Right atrium auricular region (tissue), 2 donors: ENCODE measurements at places on chromosomes 13 and 19. TPM values are rescaled to one million over a fixed set of nuclear protein-coding genes. Genes with fewer than 3 reads are reported as not detected.

The SLAIN1 gene
- 14.9 TPM for total RNA-seq

The PHF11 gene
- total RNA-seq = 22.3 TPM

GRCh38 chr19:4647676-4648644, 8.6 kb downstream of the TNFAIP8L1 start:
- peaks cover 27% of the 10 kb centered on the region for H3K4me1 ChIP-seq
- DNase-seq = peak; percentile 62
- H3K27me3 ChIP-seq = no peaks in the 10 kb centered on the region
- H3K4me3 ChIP-seq = no peak overlapping the region

DNA sequence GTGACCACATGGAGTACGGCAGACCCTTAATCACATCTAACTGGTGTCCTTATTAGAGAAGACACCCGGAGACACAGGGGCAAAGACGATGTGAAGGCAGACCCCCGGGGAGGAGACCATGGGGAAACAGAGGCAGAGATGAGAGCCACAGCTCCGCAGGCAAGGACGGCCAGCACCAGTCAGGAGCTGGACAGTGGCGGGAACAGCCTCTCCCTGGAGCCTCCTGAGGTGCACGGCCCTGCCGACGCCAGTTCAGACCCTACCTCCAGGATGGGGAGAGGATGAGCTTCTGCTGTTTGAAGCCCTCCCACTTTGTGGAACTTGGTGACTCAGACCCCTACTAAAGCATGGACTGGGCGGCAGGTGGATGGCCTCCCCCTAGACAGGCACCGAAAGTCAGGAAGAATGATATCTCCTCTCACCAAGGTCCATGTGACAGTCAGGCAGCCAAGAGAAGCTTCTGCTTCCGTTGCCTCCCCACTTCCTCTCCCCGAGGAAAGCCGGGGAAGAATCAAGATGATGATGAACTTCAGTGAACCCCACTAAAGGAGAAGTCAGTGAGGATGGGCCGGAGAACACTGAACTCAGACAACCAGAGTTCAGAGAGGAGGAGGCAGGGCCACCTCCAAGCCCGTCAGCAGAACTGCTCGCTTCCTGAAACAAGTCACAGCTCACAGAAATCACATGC, 25.4 kb downstream of the RAB20 start:
- H3K4me1 ChIP-seq = no peaks in the 10 kb centered on the region
- no peak overlapping the region for H3K4me3 ChIP-seq
- peak overlapping the region; percentile 59 for H3K27ac ChIP-seq
- no peak for DNase-seq

DNA sequence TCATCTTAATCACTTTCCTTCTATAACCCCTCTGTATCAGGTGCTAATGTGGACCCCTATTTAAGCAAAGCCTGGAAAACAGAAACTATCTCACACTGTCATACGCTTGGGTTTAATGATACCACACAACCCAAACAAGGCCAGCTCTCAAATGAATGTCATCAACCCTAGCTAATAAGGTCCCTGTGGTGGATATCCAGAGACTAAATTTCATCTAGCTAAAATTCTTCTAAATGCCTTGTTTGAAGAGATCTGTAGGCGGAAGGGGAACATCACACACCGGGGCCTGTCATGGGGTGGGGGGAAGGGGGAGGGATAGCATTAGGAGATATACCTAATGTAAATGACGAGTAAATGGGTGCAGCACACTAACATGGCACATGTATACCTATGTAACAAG, 95.5 kb downstream of the FOXO1 start:
- no peaks in the 10 kb centered on the region for H3K27me3 ChIP-seq
- H3K36me3 ChIP-seq = no peaks in the 10 kb centered on the region
- no peak overlapping the region for H3K27ac ChIP-seq
- H3K4me3 ChIP-seq = no peak overlapping the region
- H3K4me1 ChIP-seq = peaks cover 50% of the 10 kb centered on the region

DNA sequence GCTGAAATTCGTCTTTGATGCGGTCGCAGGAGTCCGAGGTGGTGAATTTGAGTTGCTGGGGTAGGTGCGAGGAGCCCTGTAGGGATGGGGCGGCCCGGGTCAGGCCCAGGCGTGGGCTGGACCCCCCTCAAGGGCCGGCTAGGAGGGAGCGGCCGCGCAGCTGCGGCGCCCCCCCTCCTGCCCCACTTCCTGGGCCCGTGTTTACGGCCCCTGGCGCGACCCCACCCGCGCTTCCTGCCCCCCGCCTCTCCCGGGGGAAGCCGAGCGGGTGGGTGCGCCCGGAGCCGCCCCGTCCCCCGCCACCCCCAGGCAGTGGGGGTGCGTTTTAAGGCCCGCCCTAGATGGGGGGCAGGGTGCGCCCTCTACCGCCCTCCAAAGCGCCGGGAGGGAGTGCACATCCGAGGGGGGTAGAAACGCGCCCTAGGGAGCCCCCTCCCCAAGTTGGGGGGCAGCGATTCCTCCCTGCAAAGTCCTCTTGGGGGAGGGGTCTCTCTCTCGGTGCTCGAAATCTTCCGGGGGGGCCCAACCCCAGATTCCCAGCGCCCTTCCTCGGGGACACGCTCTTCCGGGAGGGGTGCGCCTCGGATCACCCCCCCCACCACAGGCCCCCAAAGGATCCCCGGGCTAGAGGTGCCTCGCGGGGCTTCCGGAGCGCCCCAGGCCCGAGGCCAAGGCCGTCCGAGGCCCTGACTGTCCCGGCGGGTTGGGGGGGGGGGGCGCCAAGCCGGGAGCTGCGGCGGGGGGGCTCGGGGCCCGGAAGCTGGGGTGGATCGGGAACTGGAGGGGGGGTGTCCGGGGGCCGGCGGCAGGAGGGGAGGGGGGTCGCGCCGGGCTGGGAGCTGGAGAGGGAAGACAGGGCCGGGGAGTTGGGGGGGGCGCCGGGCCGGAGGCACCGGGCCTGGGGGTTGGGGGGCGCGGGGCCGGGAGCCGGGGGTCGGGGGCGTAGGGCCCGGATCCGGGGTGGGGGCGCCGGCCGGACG, 823 bp downstream of the TLE5 start:
- H3K4me3 ChIP-seq = peak overlapping the region; percentile 69
- no peaks in the 10 kb centered on the region for H3K27me3 ChIP-seq
- H3K4me1 ChIP-seq = peaks cover 57% of the 10 kb centered on the region
- H3K36me3 ChIP-seq = peaks cover 35% of the 10 kb centered on the region
- H3K27ac ChIP-seq = peak overlapping the region; percentile 98
